ENCODE measurements at places on chromosomes 2 and 18.

- DNase-seq, result no peak
These were observed 43.5 kb downstream of the CRIM1 start for GRCh38 chr2:36399050-36399449.

- DNase-seq, result no peak
These were observed 247.3 kb downstream of the PTGR3 start for GRCh38 chr18:74961596-74961995.

GRCh38 chr18:8514409-8514808, 94.8 kb upstream of the RAB12 start:
- DNase-seq, result no peak

- no peak for DNase-seq
These were observed 85.2 kb downstream of the INO80D start for GRCh38 chr2:206000776-206001175.

- no peak for DNase-seq
These were observed 28.8 kb upstream of the TMEM37 start for GRCh38 chr2:119402645-119403560.

- DNase-seq, result no peak
These were observed 145.6 kb downstream of the NDUFA10 start for GRCh38 chr2:239879423-239880084.

DNA sequence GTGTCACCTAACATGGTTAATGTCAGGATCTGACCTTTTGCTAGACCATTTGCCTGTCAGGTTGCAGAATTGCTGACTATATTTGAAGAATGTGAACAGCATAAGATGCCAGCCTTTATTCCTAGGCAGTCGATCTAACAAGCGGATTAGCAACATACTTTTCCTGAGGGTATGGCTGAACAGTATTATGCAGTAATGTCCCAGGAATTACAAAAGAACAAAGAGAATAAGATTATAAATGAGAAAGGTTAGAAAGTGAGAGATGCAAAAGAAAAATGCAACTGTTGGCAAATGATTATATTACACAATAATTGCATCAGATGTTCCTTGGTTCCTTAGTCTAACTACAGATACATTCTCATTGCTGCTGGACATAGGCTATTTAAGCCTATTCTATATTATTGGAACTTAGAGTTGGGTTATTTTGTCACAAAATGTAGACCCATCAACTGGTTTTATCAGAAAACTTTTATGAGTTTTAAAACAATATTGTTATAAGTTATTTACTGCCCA, 647.1 kb upstream of the CRIM1 start:
- DNase-seq, result no peak

DNA sequence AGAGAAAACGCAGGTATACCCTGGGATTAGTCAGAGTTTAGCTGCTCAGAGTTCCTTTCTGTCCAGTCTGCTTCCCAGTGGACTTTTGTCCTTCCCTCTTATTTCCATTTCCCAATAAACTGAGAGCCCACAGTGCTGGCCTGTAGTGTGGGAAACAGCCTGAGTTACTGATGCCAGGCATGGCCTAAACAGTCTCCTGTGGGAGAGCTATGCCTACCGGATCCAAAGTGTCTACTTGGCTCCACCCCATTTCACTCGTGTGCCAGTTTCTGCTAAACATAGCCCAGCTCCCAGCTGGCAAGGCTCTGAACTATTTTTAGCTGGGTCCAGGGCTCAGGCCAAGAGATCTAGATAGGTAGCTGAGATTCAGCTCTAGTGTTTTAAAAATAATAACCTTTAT, 15.6 kb upstream of the PPP1CB start:
- DNase-seq, result no peak

- no peak for DNase-seq
These were observed 493.0 kb upstream of the ACVR2A start for GRCh38 chr2:147351784-147352183.

GRCh38 chr2:70300771-70301343, 1.0 kb downstream of the FAM136A start:
- DNase-seq, result no peak

DNA sequence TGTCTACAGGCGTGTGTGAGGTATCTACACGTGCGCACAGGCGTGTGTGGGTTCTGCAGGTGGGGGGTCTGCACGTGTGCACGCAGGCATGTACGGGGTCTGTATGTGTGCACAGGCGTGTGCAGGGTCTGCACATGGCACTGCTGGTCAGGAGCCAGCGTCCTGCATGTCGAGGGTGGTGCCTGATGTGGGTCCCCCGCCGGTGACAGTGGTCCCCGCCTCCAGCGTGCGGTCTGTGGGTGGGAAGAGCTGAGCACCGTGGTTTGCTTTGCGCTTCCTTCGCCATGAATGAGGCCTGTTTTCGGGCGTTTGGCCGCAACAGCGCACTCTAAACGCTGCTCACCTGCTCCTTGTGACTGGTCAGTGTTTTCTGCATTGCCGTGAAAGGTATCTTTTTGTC, 57.2 kb downstream of the CTDP1 start:
- DNase-seq, result no peak

DNA sequence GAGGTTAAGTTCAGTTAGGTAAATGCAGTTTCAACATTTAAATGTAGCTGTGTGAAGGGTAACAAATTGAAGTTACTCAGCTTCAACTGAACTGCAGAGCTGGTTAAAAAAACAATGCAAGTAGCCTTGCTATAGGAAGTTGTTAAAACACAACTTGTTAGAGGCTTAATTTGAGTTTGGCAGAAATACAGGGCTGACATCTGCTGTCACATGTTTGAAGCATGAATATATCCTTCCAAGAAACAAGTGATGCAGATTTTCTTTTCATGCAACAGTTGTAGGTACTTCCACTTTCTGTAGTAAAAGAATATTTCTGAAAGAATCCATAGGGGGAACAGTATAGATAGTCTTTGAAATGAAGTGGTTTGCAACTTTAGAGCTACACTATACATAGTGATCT, 208.7 kb upstream of the RASGRP3 start:
- DNase-seq, result no peak

GRCh38 chr2:172836347-172836821, 100.7 kb downstream of the RAPGEF4 start:
- DNase-seq, result no peak

GRCh38 chr2:15638720-15639119, 47.1 kb downstream of the DDX1 start:
- no peak for DNase-seq

DNA sequence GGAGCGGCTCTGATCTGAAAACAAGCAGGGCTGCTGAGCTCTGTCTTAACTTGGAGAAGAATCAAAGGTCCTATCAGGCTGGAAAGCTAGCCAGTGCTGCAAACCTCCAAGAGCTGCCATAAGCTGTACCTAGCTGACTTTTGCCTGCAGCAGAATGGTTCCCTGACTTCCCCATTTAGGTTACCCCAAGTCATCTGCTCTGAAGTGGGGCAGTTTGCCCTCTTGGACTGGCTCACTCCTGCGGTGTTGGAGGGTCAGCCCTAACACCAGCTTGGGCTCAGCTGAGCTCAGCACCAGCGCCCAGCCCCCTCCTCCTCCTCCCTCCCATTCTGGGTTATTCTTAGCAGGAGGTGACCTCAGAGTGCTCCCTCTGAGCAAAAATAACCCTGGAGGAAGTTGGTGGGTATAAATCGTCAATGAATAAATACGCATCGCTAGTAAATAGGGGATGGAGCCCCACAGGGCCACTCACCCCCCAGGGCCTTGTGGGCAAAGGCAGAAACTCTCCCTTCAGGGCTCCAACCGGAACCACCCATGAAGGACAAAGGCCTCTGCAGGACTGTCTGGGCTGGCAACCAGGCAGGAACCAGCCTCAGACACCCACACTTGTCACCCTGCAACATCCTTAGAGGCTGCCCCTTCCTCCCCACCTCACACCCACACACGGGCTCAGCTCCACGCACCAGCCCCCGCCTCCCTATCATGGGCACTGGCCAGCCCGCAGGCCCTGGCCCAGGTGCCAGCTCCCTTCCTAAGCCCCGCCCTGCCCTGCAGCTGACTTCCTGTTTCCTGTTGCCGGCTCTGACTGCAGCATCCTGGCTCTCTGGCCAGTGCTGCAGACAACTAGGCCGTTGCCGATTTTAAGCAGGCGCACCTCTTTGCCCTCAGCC, 46.9 kb downstream of the DNMT3A start:
- DNase-seq, result peak; percentile 75

GRCh38 chr2:241003047-241003360, 4.6 kb downstream of the SNED1 start:
- no peak for DNase-seq

DNA sequence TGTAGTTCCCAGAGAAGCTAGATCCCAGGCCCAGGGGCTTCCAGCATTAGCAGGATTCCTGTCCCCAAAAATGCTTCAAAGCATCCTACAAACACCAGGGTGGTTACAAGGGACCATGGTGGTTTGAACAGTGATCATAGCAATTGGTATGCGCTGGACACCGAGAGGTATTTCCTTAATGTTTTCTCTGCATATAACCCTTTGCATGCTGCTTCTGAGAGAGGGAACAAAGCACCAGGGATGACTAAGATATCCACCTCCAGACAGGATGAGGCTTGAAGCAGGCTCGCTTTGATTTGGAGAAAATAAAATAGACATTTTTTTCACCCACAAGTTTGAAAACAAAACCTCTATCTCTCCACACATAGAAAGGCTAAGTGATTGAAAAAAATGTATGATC, 50.5 kb upstream of the TSPYL6 start:
- no peak for DNase-seq

GRCh38 chr2:113202305-113203216, 28.8 kb downstream of the PSD4 start:
- DNase-seq, result no peak

GRCh38 chr18:79427368-79428225, 31.9 kb downstream of the NFATC1 start:
- no peak for DNase-seq

DNA sequence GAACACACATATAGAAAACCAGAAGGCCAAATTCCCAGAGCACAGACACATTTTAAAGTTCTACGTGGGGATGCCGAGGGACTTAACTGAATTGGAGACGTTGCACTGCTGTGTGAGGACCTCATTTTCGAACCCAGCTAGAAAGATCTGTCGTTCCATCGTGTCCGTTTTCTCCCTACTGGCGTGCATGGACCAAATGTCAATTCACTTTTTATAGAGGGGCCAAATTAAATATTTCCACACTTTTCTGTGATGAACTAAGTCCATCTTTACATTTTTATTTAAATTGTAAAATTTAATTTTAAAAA, 692 bp upstream of the TSHZ1 start:
- no peak for DNase-seq

GRCh38 chr2:54806975-54807374, 83.5 kb downstream of the EML6 start:
- no peak for DNase-seq

GRCh38 chr18:11927497-11927896, 19.4 kb upstream of the MPPE1 start:
- DNase-seq, result no peak

- no peak for DNase-seq
These were observed 29.1 kb downstream of the KLHL29 start for GRCh38 chr2:23414106-23414505.

GRCh38 chr18:56517196-56517595, 121.2 kb downstream of the TXNL1 start:
- no peak for DNase-seq

GRCh38 chr2:100820523-100821254, 750 bp downstream of the NPAS2 start:
- DNase-seq, result no peak

- DNase-seq, result no peak
These were observed 505.1 kb downstream of the CNTNAP5 start for GRCh38 chr2:124530203-124530602.

DNA sequence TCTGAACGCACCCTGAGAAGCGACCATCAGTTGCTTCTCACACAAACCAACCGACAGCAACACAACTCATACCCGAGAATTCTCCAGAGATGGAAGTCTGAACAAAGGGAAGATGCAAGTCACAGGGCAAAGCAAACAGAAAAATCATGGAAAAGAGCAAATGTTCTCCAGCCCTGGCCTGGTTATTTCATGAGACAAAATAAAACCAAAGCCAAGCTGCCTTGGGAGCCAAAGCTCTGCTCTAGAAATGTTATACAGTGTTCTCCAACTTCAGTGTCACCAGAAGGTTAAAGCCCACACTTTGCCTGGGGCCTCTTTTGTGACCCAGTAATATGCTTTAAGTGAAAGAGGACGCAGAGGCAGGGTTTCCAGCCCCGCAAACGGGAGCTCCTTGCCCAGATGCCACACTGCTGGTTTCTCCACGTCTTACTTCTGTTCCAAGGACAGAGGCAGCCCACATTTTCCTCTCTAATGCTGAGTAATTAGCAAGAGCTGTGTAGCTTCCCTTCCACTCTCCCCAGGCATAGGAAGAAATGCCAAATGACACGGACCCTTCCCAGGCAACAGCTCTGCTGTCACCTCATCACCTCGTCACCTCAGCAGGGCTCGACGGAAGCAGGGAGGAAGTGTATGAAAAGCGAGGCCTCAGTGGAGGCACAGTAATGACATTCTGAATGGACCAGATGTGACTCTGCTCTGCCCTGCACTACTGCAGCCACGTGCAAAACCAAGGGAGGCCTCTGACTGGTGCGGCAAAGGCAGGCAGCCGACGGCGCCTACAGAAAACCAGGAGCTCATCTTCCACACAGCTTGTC, 64.7 kb downstream of the FBXO15 start:
- no peak for DNase-seq

DNA sequence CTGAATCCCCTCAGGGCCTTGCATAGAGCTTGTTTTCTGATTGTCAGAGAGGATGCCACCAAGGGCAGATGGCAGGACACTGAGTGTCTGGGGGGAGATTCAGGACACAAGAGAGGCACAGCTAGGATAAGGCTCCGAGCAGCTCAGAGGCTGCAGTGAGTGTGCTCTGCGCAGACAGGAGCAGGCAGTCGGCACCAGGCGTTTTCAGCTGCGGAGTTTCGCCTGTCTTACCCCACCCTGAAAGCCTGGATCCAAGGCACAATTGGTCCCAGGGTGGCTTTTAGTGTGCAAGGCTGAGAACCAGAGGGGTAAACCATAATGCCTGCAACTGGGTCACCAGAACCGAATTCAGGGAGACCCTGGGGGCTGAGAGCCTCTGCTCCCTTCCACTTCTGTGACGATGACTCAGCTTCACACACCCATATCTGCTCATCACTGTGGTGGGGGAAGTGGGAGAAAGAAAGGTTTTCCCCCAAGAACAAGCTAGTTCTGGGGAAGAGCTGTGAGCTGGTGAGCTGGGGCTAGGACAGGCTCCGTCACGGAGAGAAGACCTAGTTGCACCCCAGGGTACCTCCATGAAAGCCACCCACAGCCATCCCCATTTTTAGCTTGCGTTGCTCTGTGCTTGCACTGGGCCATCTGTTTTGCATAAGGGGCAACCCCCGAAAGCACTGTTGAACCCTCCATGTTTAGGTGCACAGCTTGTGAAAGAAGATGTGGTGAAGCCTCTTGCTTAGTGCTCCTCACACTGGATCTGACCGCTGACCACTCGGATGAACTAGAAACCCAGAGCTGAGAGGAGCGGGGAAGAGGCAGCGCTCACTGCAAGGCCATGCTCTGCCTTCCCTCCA, 173.7 kb downstream of the CELF4 start:
- DNase-seq, result no peak
